Neural crest cell (in vitro differentiated cells): ENCODE measurements at places on chromosomes 1 and 21.

- H3K27me3 ChIP-seq = no peaks in the 10 kb centered on the region
- DNase-seq = no peak
- H3K36me3 ChIP-seq = no peaks in the 10 kb centered on the region
- peak overlapping the region; percentile 69 for H3K27ac ChIP-seq
These were observed 15.2 kb downstream of the CDK18 start for GRCh38 chr1:205519541-205520131.

GRCh38 chr1:156662800-156663055, 14.5 kb downstream of the NES start:
- H3K27me3 ChIP-seq = peaks cover 49% of the 10 kb centered on the region
- no peak for DNase-seq
- H3K27ac ChIP-seq = peak overlapping the region; percentile 99
- H3K36me3 ChIP-seq = peaks cover 3% of the 10 kb centered on the region
- H3K4me1 ChIP-seq = peaks cover 87% of the 10 kb centered on the region
- peak overlapping the region; percentile 68 for H3K4me3 ChIP-seq

DNA sequence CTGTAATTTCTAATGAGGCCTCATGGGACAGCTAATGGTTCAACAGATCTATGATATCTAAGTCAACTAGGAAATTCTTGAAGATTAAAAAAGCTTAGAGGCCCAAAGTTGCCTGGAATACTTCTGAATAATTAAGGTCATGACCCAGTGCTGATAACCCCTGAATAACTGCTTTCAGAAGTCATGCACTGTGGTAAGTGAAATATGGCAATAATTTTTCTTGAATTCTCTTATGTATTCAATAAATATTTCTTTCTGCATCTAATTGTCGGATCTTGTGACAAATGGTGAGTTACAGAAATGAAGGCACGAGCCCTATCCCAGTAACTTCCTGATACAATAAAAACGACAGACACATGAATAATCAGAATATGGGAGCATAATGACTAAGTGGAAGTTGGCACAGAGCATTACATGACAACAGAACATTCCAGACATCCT, 219.3 kb upstream of the GREM2 start:
- no peaks in the 10 kb centered on the region for H3K36me3 ChIP-seq
- H3K27ac ChIP-seq = no peak overlapping the region
- DNase-seq = no peak
- no peaks in the 10 kb centered on the region for H3K4me1 ChIP-seq
- no peak overlapping the region for H3K4me3 ChIP-seq

GRCh38 chr1:200231787-200232231, 178.0 kb downstream of the ZNF281 start:
- no peak overlapping the region for H3K27ac ChIP-seq
- H3K27me3 ChIP-seq = peaks cover 5% of the 10 kb centered on the region
- no peak for DNase-seq
- peaks cover 32% of the 10 kb centered on the region for H3K4me1 ChIP-seq

DNA sequence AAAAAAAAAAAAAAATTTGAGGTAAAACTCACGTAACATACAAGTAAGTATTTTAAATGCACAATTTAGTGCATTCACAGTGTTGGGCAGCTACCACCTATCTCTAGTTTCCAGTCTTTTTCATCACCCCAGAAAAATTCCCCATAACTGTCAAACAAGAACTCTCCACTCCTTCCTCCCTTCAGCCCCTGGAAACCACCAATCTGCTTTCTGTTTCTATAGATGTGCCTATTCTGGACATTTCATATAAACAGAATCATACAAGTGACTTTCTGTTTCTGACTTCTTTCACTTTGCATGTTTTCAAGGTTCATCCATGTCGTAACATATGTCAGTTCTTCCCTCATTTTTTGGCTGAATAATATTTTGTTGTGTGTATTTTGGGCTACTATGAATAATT, 24.9 kb upstream of the ETS2 start:
- peaks cover 18% of the 10 kb centered on the region for H3K36me3 ChIP-seq
- DNase-seq = no peak
- no peak overlapping the region for H3K27ac ChIP-seq
- H3K27me3 ChIP-seq = no peaks in the 10 kb centered on the region
- H3K4me1 ChIP-seq = no peaks in the 10 kb centered on the region

GRCh38 chr1:171061425-171062143, 29.1 kb upstream of the FMO3 start:
- no peak for DNase-seq
- H3K27ac ChIP-seq = no peak overlapping the region
- H3K27me3 ChIP-seq = peaks cover 2% of the 10 kb centered on the region
- H3K4me1 ChIP-seq = no peaks in the 10 kb centered on the region
- H3K4me3 ChIP-seq = no peak overlapping the region

DNA sequence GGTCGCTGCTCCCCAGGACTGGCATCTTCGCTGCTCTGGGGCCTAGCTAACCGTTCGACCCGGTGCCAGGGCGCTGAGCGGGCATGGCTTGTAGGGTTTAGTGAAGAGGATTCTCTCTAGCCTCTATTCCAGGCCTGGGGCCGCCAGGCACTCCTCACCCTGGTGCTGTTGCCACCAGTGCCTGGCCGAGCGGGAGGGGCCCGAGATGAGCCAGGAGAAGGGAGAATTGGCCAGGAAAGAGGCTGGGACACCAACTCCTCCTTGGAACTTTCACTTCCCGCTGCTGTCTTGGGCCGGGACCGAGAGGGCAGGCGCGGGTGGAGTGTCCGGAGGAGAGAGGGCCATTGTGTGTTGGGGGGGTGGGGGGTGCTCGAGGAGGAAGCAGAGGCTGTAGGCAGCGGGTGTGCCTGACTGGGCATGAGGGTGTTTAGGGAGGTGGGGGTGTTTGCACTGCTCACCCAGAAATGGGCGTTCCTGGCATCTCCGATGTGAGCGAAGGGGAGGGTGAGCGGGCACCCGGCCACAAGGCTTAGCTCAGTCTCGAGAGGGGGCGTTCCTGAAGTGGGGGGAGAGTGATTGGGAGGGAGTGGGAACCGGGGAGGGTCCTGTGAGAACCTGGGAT, 772 bp downstream of the ADAM15 start:
- peaks cover 34% of the 10 kb centered on the region for H3K4me1 ChIP-seq
- peaks cover 6% of the 10 kb centered on the region for H3K27me3 ChIP-seq
- peak overlapping the region; percentile 88 for H3K4me3 ChIP-seq
- no peak overlapping the region for H3K27ac ChIP-seq
- no peak for DNase-seq
- H3K36me3 ChIP-seq = no peaks in the 10 kb centered on the region

GRCh38 chr1:177648731-177649265, 321.1 kb downstream of the SEC16B start:
- no peak for DNase-seq
- H3K36me3 ChIP-seq = no peaks in the 10 kb centered on the region
- H3K4me3 ChIP-seq = no peak overlapping the region
- no peak overlapping the region for H3K27ac ChIP-seq

GRCh38 chr1:116814926-116815723, 60.9 kb downstream of the CD2 start:
- H3K27me3 ChIP-seq = no peaks in the 10 kb centered on the region
- no peak for DNase-seq
- H3K36me3 ChIP-seq = peaks cover 8% of the 10 kb centered on the region
- no peak overlapping the region for H3K27ac ChIP-seq
- H3K4me1 ChIP-seq = peaks cover 5% of the 10 kb centered on the region

DNA sequence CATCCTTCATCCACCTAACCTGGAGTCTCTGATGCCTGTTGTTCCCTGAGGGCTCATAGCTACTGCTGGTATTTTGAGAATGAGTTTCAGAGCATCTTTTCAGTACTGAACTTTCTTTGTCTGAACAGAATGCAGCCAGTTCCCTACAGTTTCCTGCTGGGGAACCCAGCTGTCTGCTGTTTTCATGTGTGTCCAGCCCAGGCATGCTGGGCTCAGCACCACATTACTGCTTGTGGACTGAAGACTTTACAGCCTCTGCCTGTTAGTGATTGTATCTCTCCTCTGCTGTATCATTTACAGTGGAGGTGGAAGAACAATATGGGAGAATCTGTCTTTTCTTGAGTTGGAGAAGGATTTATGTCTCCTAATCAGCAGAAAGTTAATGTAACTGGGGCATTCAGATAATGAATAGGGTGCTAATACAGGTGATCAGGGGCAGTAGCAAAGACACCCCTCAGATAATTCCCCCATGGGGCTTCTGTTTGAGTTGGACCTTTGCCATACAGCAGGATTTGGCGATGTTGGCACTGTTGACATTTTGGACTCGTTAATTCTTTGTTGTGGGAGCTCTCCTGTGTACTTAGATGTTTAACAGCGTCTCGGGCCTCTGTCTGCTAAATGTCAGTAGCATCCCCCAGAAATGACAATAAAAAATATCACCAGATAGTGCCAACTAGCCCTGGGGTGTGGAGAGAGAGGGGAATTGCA, 207.7 kb downstream of the HHAT start:
- H3K36me3 ChIP-seq = no peaks in the 10 kb centered on the region
- H3K27ac ChIP-seq = no peak overlapping the region
- no peak for DNase-seq
- H3K27me3 ChIP-seq = no peaks in the 10 kb centered on the region
- H3K4me1 ChIP-seq = peaks cover 10% of the 10 kb centered on the region

DNA sequence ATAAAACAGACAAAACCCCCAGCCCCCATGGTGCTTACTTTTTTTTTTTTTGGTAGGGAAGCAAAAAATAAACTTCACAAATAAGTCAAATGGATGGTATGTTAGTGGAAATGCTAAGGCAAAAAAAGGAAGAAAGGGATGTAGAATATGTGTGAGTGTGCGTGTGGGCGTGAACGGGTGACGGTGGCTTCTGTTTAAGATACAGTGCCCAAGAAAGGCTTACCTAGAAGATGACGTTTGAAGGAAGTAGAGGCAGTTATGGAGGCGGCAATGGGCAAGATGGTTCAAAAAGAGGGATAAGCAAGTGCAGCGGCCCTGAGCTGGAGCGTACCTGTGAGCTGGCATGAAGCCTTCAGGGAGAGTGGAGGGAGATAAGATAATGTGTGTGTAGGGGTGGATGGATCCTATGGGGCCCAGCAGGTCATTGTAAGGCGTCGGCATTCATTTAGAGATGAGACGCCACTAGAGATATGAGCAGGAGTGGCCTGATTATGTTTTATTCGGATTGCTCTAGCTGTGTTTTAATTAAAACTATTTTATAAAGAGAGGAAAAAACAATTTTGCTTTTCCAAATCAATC, 19.9 kb downstream of the LEPR start:
- no peaks in the 10 kb centered on the region for H3K4me1 ChIP-seq
- DNase-seq = no peak
- H3K4me3 ChIP-seq = no peak overlapping the region
- peaks cover 2% of the 10 kb centered on the region for H3K36me3 ChIP-seq
- H3K27ac ChIP-seq = peak overlapping the region; percentile 53
- no peaks in the 10 kb centered on the region for H3K27me3 ChIP-seq

- H3K27me3 ChIP-seq = no peaks in the 10 kb centered on the region
- no peak for DNase-seq
- no peak overlapping the region for H3K27ac ChIP-seq
- H3K4me3 ChIP-seq = peak overlapping the region; percentile 34
- peaks cover 24% of the 10 kb centered on the region for H3K4me1 ChIP-seq
These were observed 3.5 kb downstream of the POMGNT1 start for GRCh38 chr1:46194641-46195193.
